ENCODE measurements at places on chromosomes 2 and 18. TPM values are rescaled to one million over a fixed set of nuclear protein-coding genes. Genes with fewer than 3 reads are reported as not detected.

DNA sequence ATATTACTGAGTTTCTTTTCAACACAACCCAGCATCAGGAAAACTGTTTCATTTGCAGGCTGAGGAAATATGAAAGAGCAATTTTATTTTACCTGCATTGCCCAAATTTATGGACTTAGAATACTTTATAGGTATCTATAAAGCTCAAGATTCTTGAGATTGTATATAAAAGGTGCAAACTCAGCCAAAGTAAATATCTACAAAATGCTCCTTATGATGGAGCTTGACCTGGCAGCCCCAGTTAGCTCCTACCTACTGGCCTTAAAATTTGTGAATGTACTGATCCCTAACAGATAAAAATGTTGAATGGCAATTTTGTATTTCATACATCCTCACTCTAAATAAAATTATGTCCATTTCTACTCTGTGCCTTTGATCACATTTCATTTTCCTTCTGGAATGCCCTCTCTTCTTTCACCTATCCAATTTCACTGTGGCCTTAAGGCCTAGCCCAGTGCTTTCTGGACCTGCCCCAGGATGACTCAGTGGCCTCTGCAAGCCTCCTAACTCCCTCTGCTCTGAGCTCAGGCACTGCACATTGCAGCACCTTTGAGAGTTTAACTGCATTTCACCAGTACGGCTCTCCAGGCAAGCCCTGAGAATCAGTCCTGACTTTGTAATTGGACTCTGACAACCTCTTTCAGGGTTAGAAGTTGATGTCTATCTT is 125.9 kb downstream of the ANTXR1 start:
- peak; percentile 46 for DNase-seq

DNA sequence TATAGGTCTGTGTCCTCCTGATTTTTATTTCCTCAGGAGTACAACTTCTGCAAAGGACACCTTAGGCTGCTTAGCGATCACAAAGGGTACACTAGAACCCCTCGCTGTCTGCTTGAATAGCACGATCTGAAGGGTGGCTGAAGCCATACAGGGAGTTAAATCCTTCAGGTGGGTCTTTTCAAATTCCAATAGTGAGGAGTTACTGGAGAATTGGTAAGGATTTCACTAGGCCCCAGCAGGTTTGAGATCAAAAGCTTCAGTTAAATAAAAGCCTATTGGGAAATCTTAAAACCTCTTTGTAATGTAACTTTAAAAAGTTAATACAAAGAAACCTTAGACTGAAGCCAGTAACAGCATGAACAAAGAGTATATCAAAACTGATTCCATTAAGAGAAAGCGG is 613.1 kb downstream of the ZEB2 start:
- DNase-seq = no peak

DNA sequence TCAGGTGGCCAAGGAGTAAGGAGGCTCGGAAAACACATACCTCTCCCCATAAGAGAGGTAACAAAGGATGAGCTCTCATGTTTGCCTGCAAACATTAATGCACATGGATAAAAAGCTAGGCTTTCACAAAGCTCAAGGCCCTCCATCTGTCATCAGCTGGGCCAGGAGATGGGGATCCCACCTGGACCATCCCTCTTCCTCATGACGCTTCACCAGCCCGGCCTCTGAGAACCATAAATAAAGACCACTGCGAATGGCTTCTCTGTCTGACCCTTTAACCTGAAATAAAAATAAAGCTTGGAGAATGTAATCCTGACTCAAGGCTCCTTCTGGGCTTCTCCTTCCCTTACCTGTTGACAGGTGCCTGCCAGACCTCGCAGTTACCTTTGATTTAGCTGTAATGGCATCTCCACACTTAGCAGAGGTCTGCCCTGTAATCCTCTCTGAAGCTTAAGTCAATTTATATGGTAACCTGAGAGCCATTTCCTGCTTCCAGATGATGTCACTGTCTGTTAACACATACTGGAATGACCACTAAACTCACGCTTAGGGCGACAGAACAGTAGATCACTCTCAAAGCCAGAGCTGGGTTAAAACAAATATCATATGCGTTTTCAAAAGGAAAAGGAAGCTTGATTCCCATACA is 29.3 kb upstream of the FOXI3 start:
- DNase-seq = peak; percentile 22

GRCh38 chr2:59217360-59217759 is 976.2 kb upstream of the FANCL start:
- DNase-seq = no peak

The GNLY gene
- total RNA-seq = not detected

Measured in lung microvascular endothelial cell (primary cell).